ENCODE measurements at places on chromosomes 6 and 20.

DNA sequence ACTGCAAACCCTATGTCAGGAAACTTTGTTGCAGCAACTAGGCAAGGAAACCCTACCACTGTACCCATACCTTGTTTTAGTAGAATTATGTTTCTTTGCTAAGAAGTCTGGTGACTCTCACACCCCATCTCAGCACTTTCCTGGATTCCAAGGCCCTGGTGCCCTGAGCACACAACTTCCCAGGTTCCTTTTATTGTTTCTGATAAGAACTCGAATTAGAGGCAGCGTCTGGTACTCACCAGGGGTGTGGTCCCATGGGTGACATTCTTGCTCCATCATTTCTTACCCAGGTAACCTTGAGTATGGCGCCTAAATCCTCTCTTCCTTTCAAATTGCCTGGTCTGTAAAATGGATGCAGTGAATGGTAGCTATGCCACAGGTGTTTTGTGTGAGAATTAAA, 34.1 kb downstream of the MYB start:
- DNase-seq = no peak

- peak; percentile 89 for DNase-seq
Observed at GRCh38 chr6:27791182-27791943, 120.8 kb downstream of the OR2B2 start.

DNA sequence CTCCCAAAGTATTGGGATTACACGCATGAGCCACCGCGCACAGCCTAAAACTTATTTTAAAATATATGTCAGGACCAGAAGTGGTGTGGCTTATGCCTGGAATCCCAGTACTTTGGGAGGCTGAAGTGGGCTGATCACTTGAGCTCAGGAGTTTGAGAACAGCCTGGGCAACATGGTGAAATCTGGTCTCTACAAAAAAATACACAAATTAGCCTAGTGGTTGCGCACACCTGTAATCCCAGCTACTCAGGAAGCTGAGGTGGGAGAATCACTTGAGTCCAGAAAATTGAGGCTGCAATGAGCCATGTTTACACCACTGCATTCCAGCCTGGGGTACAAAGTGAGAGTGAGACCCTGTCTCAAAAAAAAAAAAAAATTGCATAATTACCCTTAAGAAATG, 13.7 kb downstream of the PXT1 start:
- DNase-seq = no peak

DNA sequence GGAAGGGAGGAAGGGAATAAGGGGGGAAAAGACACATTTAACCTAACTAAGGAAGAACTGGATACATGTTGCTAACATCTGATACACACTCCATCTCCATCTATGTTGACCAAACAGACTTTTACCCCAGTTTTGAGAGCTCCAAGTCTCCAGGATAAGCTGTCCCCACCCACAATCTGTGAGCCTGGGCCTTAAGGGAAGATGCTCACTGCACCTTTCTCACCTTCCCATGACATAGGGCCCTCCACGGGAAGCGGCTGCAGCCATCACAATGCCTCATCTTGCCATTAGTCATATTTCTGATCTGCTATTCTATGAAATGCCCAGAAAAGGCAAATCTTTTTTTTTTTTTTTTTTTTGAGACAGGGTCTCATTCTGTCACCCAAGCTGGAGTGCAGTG, 126.6 kb upstream of the SALL4 start:
- no peak for DNase-seq

DNA sequence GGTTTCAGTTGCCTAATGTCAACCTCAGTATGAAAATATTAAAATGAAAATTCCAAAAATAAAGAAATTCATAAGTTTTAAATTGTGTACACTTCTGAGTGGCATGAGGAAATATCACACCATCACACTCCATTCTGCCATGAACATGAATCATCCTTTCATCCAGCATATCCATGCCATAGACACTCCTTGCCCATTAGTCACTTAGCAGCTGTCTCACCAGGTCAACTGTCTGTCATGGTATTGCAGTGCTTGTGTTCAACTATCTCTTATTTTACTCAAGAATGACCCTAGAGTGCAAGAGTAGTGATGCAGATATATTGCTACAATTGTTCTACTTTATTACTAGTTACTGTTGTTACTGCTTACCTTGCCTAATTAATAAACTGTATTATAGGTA, 712.4 kb downstream of the EPHA7 start:
- no peak for DNase-seq

- DNase-seq = peak; percentile 17
Observed at GRCh38 chr20:57048027-57048869, 218.2 kb downstream of the BMP7 start.

DNA sequence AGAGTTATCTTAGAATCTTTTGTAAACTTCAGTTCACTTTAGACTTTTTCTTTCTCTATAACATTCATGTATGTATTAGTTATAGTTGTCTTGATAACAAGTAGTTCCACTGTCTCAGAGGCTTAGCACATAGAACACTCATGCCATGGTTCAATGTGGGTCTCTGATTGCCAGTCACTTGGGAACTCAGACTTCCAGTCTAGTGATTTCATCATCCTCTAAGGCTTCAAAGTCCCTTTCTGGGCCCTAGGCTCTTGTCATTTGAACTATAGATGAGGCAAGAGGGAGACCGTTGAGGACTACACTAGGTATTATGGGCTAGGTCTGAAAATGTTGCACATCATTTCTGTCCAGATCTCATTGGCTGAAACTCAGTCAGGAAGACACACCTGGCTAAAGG, 8.4 kb upstream of the EEF1E1 start:
- no peak for DNase-seq

- DNase-seq = no peak
Observed at GRCh38 chr6:144675231-144675861, 390.2 kb downstream of the UTRN start.

DNA sequence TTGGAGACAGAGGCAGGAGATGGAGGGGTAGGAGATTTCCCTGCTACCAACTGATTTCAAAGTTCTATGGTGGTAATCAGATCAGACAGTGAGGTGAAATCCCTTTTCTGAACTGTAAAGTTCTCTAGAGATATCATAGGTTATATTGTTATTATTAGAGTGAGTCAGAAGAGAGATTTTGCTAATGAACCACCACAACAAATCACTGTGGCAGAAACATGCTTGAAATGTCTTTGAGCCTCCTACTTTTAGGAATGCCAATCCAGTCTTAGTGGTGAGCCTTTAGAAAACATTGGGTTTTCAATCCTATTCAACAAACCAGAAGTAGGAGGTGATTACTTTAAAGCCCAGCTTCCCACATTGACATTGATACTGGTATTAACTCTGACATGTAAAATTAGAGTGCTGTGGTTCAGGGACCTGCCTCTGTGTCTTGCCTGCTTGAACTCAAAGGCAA, 136.7 kb upstream of the CNR1 start:
- DNase-seq = no peak

DNA sequence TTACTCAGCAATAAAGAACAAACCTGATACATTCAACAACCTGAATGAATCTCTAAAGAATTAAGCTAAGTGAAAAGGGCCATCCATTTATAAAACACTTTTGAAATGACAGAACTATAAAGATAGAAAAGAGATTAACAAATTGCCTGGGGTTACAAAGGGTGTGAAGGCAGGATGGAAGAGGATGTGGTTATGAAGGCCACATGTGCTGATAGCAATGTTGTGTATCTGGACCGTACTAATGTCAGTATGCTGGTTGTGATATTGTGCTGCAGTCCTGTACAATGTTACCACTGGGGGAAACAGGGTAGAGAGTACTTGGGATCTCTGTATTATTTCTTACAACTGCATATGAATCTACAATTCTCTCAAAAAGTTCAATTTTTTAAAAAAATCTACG, 36.4 kb downstream of the ELOVL5 start:
- DNase-seq = no peak

DNA sequence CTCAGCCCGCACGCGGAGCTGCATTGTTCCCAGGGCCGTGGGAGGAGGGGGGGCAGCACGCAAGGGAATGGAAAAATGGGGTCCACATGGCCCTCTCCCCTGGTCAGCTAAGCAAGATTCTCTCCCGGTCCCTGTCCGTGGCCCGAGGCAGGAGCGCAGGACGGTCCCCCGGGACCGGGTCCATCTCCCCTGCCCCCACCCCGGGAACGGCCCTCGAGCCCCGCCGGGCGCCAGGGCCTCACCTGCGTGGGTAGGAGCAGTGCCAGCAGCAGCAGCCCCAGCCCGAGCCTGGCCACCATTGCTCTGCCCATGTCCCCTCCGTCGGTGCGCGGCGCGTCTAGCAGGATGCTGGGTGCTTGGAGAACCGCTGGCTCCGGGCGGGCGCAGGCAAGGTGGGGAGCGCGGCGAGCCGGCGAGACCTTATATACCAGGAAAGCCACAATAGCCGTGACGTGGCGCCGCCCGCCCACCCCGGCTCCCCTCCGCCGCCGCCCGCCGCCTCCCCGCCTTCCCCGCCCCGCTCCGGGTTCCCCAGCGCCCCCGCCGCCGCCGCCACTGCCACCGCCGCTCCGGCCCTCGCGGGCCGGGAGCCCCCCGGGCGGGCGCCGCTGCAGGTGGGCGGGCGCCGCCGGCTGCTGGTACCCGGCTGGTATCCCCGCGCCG, at the start of gene CD24:
Gene CD24 (minus strand): TSS at position 394 of the 663 bp plus-strand sequence. CDS start 83 bp downstream, at position 311.
- no peak for DNase-seq

DNA sequence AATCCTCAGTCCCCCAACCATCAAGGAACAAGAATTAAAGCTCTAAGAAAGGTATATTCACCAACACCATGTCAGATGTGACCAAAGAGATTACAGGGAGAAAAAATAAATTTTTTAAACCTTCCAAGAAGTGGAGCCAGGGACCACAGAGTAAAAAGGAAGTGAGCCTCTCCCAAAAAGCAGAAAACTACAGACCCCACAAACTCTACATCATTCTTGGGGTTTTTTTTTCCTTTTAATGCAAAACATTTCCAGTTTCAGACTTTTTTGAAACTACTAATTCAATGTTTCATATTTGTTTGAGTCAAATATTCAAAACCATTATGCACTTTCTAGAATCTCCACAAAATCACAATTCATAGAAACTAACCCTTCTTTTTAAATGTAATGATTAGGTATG, 6.8 kb upstream of the IL17F start:
- DNase-seq = no peak
